ENCODE measurements at places on chromosomes 2 and 18.

DNA sequence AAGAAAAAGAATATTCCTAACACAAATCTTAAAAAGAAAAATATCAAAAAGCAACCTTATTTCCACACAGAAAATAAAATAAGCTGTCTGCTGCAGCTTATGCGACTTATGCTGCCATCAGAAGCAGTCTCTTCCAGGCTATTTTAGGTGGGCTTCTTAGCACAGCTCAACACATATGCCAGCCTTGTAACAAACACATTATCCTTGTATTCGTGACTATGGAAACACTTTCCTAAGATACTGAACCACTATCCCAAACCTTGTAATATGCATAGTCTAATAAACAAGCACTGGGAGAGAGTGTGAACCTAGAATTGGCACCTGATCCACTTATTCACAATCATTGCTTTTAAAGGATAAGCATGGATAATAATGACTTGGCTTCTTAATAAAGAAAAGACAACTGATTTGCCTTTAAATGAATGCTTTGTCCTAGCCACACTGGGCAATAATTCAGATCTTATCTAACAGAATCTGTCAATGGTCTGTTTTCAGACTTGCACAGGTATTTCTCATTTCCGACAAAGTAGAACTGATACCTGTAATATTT, 40.0 kb upstream of the RNU4ATAC start:
- no peak for DNase-seq

- DNase-seq: no peak
Observed at GRCh38 chr18:49399003-49399402, 61.4 kb downstream of the DYM start.

DNA sequence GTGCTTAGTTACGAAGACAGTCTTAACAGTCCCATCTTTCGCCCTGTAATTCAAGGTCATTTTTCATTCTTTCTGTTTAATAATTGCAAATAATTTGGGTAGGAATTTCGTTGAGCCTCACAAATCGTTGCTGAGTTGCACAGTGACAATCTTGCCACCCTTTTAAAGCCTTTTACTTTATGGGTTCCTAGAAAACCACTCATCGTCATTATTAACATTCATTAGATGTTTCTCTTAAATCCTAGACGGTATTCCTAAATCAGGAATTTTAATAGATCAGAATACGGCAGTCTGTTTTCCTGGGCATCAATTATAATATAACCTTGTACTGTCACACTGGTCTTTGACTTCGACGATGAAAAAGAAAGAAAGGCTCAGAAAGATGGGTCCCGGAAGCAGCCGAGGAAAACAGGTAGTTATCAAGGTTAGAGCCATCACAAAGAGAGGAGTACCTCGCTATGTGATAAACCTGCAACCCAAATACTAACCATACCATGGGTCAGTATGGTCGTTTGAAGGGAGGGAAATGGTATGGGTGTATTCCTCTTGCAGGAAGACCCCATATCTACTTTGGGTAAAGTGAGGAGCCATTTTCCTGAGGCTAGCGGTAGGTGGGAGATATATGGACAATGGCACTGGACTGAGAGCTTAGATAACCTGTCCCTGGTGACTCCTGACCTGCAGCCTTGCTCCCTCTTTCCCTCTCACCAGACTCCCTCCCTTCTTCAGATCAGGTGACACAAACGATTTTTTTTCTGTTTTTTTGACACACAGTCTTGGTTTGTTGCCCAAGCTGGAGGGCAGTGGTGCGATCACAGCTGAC, 981 bp upstream of the SF3B1 start:
- no peak for DNase-seq

DNA sequence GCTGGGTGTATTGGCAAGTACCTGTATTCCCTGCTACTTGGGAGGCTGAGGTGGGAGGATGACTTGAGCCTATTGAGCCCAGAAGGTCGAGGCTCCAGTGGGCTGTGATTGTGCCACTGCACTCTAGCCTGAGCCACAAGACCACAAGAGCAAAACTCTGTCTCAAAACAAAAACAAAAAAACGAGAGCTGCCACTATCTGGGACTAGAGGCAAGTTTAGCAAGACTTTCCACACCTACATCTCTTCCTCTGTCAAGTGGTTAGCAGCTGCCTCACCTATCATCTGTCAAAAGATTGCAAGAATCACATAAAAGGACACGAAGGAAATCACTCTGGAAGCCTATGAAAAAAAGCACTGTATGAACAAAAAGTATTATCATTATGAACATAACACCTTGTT, 55.2 kb upstream of the RIOK3 start:
- no peak for DNase-seq

GRCh38 chr18:35917043-35917442, 55.4 kb upstream of the RMP24 start:
- no peak for DNase-seq

GRCh38 chr2:176819306-176819705, 393.3 kb upstream of the HNRNPA3 start:
- DNase-seq: no peak

DNA sequence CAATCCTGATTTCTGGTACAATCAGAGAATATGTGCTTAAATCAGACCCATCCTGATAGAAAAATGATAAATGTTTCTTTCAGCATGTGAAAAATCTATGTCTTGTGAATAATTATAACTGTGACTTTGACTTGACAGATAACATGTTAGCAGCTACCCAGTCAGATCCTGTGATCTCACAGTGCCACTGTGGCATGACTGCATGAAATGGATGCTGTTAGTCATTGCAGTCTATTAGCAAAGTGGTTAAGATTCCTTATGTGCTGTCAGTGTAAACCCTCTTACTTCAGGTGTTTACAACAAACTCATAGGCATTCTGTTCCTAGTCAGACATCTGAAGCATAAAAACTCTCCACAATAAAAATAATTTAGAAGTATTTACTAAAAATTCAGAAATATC, 244.6 kb upstream of the RND3 start:
- DNase-seq: no peak

- DNase-seq: no peak
Observed at GRCh38 chr2:85143463-85144082, 10.4 kb downstream of the TCF7L1 start.

GRCh38 chr2:66660804-66661203, 225.9 kb downstream of the MEIS1 start:
- no peak for DNase-seq

GRCh38 chr2:170715062-170715931, at the start of gene SP5:
SP5 (plus strand) TSS chr2:170715337; CDS start chr2:170715513, 176 bp downstream.
- DNase-seq: peak; percentile 45

- DNase-seq: no peak
Observed at GRCh38 chr18:8849696-8850095, 144.3 kb downstream of the MTCL1 start.

GRCh38 chr2:125516496-125517109, 1139.4 kb upstream of the GYPC start:
- DNase-seq: no peak

- no peak for DNase-seq
Observed at GRCh38 chr2:122595065-122595464, 839.6 kb downstream of the TSN start.

DNA sequence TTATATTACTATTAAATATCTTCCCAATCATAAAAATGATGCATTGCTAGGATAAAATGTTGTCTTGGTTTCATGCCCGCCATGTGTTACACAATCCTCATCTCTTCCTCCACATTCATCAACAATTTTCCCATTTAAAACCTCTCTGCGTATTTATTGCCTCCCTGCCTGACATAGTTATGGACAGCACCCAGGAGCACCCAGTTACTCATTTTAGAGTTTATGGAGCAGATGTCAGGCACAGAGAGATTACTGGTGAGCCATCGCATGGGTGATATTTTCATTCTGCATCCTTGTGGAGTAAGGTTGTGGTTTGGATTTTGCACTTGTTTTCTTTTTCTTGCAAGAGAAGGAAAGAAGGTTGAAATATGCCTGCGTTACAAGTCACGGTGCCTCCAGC, 116.7 kb upstream of the NPAS2 start:
- no peak for DNase-seq

- DNase-seq: no peak
Observed at GRCh38 chr2:3598912-3599854, 4.3 kb downstream of the COLEC11 start.

GRCh38 chr2:117086174-117086942, 728.1 kb upstream of the DDX18 start:
- DNase-seq: no peak

DNA sequence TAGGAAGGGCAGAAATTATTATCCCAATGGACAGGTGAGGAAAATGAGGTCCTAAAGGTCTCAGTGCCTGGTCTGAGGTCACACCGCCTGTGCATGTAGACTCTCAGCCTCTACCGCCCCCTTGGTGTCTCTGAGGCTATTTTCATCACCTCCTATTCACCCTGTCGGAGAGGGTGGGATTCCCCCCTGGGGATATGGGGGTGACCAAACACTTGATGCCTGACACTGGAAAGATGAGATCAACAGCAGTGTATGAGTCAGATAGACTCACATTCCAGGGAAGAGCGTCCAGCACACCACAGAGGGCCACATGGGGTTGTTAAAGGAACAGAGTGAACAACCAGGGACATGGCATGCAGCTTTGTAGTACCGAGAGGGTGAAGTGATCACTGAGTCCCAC, 199.7 kb downstream of the SMAD2 start:
- no peak for DNase-seq

- DNase-seq: peak; percentile 43
Observed at GRCh38 chr2:232521959-232522622, 1.9 kb downstream of the PRSS56 start.

GRCh38 chr2:232139786-232140562, 178.5 kb downstream of the DIS3L2 start:
- no peak for DNase-seq

- no peak for DNase-seq
Observed at GRCh38 chr2:104563398-104563996, 290.4 kb upstream of the POU3F3 start.

DNA sequence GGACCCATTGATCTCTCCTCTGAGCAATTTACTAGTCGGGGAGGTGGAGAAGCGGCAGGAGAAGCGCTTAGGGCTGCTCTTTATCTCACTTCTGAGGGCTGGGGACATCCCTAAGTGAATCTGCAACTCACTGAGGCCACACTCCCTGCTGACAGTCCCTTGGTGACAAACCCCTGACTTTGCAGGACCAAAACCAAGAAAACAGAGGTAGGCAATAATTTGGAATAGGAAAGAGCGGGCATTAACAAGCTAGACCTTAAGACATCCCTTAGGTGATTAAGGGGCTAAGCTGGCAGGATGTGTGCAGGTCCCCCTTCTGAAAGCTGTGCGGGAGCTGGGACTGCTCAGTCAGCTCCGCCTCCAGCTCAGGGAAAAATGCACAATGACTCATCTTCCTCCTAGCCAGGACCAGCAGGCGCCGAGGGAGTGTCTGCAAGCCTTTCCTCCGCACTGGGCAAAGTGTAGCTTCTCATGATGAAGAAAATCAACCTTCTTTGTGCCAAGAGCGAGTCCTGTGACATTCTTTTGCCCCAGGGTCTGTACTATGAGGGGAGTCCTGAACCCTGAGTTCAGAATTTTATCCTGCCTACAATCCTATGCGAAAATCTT, 63.3 kb downstream of the BOD1L2 start:
- no peak for DNase-seq

DNA sequence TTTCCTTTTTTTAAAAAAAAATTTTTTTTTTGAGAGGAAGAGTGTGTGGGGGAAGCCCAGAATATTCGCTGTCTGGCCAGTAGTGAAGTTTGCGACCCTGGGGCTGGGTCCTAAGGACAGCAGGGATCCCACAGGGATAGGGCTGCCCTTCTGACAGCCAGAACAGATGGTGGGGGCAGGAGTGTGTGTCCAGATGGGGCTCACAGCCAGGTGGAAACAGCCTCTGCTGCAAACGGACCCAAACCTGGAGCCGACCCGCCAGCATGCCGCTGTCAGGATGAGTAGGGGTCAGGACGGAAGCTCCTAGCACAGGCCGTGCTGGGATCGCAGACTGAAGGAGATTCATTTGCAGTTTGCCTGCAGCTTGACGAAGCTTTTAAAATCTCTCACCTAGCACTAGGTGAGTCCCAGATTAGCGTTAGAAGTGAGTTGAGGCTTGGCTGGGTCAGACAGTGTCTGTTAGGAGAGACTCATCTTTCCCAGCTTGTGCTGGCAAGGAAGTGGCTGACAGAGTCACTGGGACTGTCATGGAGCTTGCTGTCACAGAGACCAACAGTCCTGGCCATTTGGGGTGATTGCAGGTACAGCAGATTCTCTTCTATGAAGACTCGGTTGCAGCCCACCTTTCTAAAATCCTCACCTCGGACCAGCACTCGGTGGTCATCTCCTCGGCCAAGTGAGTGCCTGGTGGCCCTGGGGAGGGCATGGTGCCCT, 93.4 kb downstream of the DGKD start:
- peak; percentile 1 for DNase-seq

DNA sequence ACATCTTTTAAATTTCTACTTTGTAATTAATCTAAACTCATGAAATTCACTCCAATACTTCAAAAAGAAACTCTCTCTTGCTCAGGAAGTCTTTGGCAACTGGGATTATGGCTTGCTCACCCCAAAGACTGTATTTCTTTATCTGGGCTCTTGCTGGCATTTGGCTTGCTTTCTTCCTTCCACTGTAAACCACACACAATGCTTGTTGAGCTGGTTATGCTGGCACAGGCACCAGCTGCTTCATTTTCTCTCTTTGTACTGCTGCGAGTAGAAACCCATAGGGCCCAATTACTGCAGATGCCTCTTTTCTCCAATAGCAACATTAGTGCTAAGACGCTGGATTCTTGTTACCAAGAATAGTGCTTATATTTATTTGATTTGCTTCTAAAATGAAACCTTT, 51.4 kb downstream of the SLC38A11 start:
- DNase-seq: peak; percentile 41

- DNase-seq: no peak
Observed at GRCh38 chr2:105378921-105379383, 19.9 kb downstream of the FHL2 start.

GRCh38 chr2:217415316-217415715, 555.5 kb upstream of the TNP1 start:
- DNase-seq: no peak

- DNase-seq: no peak
Observed at GRCh38 chr2:195514365-195514764, 142.7 kb upstream of the SLC39A10 start.

- DNase-seq: no peak
Observed at GRCh38 chr18:56962322-56962721, 184.6 kb upstream of the BOD1L2 start.

- DNase-seq: no peak
Observed at GRCh38 chr2:227411990-227412350, 24.2 kb upstream of the SCYGR1 start.

- no peak for DNase-seq
Observed at GRCh38 chr2:146587291-146587713, 1257.5 kb upstream of the ACVR2A start.

Measured in thyroid gland (tissue), 4 donors.